Activated CD8-positive, alpha-beta memory T cell treated with anti-CD3 and anti-CD28 coated beads, Interleukin-2, amount 50 U/mL, for 48 hours (primary cell): ENCODE measurements at places on chromosomes 13 and 19.
A peak's percentile ranks its signal among the peaks of the same experiment; 100 is the strongest.

- DNase-seq: no peak
These were observed 94.7 kb downstream of the TEX26 start for GRCh38 chr13:31027136-31027535.

DNA sequence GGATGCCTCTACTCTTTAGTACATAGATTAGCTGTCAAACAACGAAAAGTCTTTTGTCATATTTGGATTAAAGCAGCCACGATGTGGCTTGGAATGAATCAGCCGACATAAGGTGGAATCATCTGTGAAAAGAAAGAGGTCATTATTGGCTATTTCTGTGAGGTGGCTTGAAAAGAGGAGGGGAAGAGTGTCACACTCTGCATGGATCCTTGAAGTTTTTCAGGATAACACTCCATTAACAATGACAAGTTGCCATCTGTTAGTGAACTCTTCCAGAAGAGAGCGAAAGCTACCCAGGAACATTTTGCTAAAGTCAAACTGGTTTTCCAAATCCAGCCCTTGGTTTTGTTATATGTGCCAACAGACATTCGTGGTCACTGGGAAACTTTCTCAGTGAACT lies 1604.8 kb downstream of the OLFM4 start:
- no peak for DNase-seq

DNA sequence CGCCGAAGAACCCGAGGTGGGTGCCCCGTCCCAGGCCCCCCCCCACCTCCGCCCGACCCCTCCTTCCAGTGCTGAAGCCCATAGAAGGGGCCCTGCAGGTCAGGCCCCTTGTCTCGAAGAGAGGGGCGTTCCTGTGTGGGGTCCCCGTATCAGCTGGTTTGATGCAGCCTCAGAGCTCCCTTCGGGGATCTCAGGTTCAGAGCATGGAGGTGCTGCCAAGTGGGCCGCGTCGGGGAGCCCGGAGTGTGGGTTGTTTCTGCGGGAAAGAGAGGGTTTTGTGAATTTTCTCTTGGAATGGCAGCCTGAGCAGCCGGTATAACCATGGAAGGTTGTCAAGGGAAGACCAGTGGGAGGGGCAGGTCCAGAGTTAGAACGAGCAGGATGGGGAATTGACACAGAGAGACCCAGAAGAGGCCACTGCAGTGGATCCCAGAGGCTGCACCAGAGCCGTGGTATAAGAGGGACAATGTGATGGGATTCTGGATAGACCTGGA lies 384 bp downstream of the TRAPPC2B start:
- no peak for DNase-seq

GRCh38 chr13:110137680-110138009 lies 169.3 kb downstream of the COL4A1 start:
- DNase-seq: no peak

GRCh38 chr13:40158218-40158617 lies 502.8 kb downstream of the COG6 start:
- DNase-seq: no peak

DNA sequence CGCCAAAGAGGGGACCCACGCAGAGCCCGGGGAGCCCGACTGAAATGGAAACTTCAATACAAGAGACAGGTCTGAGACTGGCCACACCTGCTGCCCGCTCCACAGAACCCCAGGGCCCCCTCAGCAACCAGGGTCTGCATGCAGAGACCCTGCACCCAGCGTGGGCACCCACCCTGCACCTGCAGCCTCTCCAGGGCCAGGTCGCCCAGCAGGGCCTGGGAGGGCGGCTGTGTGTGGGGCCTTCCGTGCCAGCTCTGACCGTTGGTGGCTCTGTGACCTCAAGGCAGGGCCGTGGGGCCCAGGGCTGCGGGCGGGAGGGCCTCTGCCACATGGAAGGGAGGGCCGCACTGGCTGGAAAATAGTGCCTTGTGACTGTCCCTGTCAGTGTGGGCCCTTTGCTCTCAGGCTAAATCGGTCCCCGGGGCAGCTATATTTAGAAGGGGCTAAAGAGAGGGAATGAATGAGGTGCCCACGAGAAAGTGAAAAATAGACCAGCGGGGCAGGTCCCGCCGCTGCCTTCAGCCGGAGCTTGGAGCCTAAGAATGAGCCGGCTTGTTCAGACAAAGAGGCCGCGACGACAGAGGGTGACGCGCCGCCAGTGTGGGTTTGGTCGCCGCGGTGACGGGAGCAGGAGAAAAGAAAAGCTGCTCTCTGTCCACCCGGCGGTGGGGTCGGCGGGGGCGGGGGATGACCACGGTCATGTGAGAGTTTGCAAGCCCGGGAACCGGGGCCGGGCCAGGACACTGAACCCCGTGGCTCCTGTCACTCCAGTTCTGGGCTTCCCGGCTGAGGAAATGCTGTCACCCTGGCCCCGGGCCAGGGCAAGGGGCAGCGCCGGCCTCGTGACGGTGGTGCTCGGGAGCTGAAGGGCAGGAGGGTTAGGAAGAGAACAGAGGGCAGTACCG lies 70.5 kb downstream of the GADD45B start:
- no peak for DNase-seq

- peak; percentile 82 for DNase-seq
These were observed 2.4 kb upstream of the SSBP4 start for GRCh38 chr19:18416778-18417249.
